Progenitor cell of endocrine pancreas (in vitro differentiated cells): ENCODE measurements at places on chromosomes 16 and 17. TPM values are rescaled to one million over a fixed set of nuclear protein-coding genes. Genes with fewer than 3 reads are reported as not detected.

RNF222 gene
- total RNA-seq: not detected in 2 replicates

TRPV2 gene
- 1.3 and 2.1 TPM in 2 replicates for total RNA-seq

PDIA2 gene
- total RNA-seq: 3.8 TPM in 2 replicates

NPIPB9 gene
- total RNA-seq: 3.2 and 3.4 TPM in 2 replicates

MYH8 gene
- not detected in 2 replicates for total RNA-seq

SLC47A1 gene
- 1.1 and 2.3 TPM in 2 replicates for total RNA-seq

PYY gene
- 0.84 and 1.1 TPM in 2 replicates for total RNA-seq

PRAC2 gene
- total RNA-seq: not detected in 2 replicates

- DNase-seq: no peak
Observed at GRCh38 chr17:6254036-6254435, 180.9 kb downstream of the AIPL1 start.

GRCh38 chr16:26344240-26344776 lies 652.5 kb downstream of the HS3ST4 start:
- DNase-seq: no peak

DNA sequence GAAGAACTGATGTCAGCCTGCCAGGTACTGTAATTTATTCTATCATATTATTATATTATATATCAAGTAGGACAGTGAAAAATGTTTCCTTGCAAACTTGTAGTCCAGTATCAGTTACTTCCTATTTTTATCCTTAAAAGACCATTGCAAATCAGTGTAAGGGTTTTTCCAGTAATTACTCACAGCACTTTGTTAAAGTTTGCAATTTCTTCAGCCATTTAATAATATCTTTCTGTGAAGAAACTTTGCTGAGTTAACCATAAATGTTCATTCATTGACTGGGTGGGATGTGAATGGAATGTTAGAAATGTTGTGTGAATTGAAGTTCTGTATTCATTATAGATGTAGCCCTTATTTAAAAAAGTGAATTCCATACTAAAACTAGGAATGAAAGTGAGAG lies 26.7 kb downstream of the HAPSTR1 start:
- no peak for DNase-seq

GRCh38 chr16:57377080-57377841 lies 5.0 kb downstream of the CX3CL1 start:
- no peak for DNase-seq

GRCh38 chr17:35546487-35546886 lies 9.0 kb upstream of the SLFN12L start:
- no peak for DNase-seq

GRCh38 chr17:81234940-81235821 lies 3.7 kb downstream of the TEPSIN start:
- no peak for DNase-seq

- DNase-seq: no peak
Observed at GRCh38 chr16:51538707-51539498, 387.8 kb upstream of the SALL1 start.

DNA sequence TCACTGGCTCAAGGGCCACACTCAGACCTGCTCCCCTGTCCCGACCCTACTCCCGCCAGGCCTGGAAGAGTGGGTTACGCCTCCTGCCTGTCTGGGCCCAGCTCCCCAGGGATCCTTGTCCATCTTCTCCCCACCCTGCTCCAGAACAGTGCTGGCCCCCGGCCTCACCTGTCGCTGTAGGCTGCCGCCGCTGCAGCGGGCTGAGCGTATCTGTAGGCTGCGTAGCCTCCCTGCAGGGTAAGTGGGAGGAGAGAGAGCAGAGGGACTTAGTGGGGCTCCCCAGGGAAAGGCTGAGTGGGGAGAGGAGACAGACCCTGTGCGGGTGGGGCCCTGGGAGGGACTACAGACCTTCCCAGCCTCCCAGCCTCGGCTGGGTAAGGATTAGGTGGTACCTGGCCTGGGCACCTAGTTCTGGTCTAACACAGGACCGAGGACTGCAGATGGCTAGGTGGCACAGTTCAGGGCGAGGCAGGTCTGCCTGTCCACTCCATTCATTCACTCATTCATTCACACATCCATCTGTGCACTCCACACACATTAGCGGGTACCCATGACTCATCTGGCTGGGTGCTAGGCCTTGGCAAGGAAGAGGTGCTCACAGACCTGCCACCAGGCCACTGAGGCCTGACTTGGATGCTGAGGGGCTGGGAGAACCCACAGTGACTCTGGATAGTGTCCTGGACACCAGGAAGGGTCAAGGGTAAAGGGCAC lies 20.9 kb downstream of the ENGASE start:
- no peak for DNase-seq

GRCh38 chr17:30074730-30075129 lies 41.9 kb upstream of the NSRP1 start:
- DNase-seq: no peak

DNA sequence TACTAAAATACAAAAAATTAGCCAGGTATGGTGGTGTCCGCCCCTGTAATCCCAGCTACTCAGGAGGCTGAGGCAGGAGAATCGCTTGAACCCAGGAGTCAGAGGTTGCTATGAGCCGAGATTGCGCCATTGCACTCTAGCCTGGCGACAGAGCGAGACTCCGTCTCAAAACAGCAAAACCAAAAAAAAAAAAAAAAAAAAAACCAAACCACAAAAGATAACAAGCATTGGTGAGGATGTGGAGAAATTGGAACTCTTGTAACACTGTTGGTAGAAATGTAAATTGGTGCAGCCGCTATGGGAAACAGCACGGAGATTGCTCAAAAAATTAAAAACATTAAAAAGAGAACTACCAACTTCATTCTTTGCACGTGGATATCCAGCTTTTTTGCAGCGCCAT lies 119.4 kb downstream of the OR1D5 start:
- no peak for DNase-seq

- DNase-seq: no peak
Observed at GRCh38 chr17:75668489-75668888, 1.4 kb downstream of the SAP30BP start.

DNA sequence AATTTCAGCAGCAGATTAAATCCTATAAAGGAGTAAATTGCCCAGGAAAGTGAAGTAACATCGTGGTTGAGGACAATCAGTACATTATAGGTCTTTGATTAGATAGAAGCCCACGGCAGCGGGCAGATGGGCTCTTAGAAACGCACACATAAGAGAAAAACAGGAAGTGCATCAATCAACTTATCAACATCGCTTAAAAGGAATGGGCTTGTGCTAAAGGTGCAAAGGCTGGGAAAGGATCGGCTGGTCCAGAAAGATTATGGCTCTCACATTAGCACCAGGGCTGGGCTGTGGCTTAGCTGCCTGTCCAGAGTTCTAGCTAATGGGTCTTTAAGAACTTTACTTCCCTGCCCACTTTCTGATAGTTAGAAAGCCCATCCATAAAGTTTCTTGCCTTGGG lies 292.0 kb upstream of the TNRC6C start:
- no peak for DNase-seq

DNA sequence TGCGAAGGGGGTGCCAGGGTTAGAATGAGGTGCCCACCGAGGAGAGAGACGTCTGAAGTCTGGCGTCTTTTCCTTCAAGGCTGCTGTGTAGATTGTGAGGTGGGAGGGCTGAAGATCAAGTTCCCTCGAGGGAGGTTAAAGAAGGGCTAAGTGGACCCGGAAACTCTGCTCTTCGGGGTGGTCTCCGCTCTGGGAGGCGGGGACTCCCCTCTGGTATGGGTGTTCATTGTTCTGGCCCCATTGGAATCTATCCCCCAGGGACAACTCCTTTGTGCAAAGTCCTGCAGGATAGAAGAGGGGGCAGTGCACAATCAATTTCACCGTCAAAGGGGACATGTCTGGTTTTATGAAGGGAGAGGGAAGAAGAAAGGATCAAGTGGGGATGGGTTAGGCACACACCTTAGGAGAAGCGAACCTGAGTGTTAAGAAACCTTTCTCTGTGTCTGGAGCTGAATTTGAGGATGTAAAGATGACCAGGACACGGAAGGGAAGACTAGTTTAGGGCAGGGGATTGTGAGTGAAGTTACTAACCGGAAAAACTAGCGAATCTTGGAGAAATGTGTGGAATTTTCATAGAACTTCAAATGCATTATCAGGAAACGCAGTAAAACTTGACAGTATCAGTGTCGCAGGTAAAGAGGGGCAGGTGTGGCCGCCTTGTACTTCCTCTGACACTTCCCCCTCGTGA lies 809 bp upstream of the RAB34 start:
- DNase-seq: peak; percentile 27

GRCh38 chr16:57522960-57523359 lies 13.4 kb downstream of the CCDC102A start:
- DNase-seq: no peak

- DNase-seq: no peak
Observed at GRCh38 chr17:27319541-27320221, 25.8 kb downstream of the WSB1 start.
